ENCODE measurements at places on chromosomes 12 and 14. TPM values are rescaled to one million over a fixed set of nuclear protein-coding genes. Genes with fewer than 3 reads are reported as not detected.

DNA sequence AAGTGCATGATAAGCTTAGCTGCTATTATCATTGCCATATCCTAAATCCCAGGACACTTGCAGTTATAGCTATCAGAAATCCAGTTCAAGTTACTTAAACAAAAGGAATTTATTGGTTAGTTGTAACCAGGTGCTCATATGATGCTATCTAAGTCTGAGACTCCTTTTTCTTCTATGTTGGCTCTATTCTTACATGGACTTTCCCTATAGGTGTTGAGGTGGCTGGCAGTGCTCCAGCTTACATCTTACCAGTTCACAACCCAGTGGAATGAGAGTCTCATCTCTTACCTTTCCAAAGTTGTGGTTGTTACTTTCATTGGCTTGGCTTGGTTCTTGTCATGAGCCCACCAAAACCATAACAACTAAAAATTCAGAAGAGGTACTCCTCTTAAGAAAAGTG, 94.6 kb downstream of the DACT1 start:
- H3K4me3 ChIP-seq, result no peak overlapping the region
- H3K27me3 ChIP-seq, result no peaks in the 10 kb centered on the region
- H3K27ac ChIP-seq, result no peak overlapping the region
- no peak for DNase-seq
- no peaks in the 10 kb centered on the region for H3K36me3 ChIP-seq

DNA sequence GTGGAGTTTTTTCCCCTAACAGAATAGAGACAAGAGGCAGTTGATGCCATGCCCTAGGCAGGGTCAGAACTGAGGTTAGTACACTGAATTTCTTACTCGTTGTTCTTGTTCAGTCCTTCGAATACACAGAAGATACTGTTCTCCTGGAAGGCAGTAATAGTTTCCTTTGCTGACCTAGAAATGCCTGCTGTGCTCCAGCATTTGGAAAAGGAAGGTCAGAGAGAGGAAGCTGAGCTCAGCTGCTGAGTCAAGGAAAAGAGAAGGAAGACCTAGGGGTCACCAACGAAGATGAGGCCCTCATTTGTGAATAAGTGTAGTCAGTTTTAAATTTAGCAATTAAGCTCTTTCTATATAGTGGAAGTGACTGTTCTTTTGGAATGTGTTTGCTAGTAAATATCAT, 100.1 kb downstream of the CRADD start:
- no peaks in the 10 kb centered on the region for H3K36me3 ChIP-seq
- H3K27me3 ChIP-seq, result no peaks in the 10 kb centered on the region
- H3K4me3 ChIP-seq, result no peak overlapping the region
- no peak for DNase-seq

- H3K27ac ChIP-seq, result no peak overlapping the region
- no peaks in the 10 kb centered on the region for H3K27me3 ChIP-seq
- peaks cover 10% of the 10 kb centered on the region for H3K4me1 ChIP-seq
- no peak for DNase-seq
Measured at GRCh38 chr14:101729382-101729781, 32.1 kb upstream of the PPP2R5C start.

GRCh38 chr12:52838609-52839435, 4.7 kb upstream of the KRT79 start:
- no peak overlapping the region for H3K4me3 ChIP-seq
- no peak overlapping the region for H3K27ac ChIP-seq
- no peaks in the 10 kb centered on the region for H3K4me1 ChIP-seq
- H3K36me3 ChIP-seq, result no peaks in the 10 kb centered on the region
- no peak for DNase-seq
- H3K27me3 ChIP-seq, result peaks cover 4% of the 10 kb centered on the region

DNA sequence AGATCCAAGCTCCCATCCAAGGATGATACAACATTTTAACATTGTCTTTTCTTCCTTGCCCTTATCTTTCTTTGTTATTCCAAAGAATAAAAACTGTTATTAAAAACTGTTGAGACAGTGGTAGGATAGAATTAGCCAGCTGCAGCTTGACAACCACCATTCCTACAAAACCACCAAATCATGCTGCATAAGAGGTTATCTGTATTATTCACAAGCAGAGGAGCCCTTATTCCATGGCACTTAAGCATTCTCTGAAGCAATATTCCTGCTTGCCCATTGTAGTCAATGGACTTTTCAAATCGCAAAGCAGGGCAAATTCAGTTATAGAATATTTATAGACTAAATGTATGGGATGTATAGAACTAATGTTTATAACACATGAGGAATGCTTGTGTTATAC, 3.4 kb downstream of the ABCD2 start:
- H3K36me3 ChIP-seq, result no peaks in the 10 kb centered on the region
- no peak overlapping the region for H3K27ac ChIP-seq
- no peaks in the 10 kb centered on the region for H3K4me1 ChIP-seq
- no peak for DNase-seq

DNA sequence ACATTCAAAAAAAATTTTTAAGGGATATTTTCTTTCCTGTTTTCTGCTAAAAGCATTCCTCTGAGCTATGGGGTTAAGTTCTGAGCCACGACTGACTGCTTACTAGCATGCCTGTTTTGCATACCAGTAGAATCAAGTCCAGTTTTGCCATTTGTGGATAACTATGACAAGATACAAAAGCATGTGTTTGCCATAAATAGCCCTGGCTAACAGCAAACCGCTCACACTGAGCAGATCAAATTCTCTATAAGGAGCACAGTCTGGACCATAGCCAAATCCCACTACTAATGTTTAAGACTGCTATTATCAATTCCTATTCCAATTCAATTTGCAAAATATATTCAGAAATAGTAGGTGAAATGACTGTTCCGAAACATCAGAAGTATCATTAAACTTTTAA, 3.2 kb downstream of the CFL2 start:
- peak; percentile 13 for DNase-seq
- H3K4me3 ChIP-seq, result no peak overlapping the region
- H3K4me1 ChIP-seq, result peaks cover 49% of the 10 kb centered on the region
- H3K36me3 ChIP-seq, result no peaks in the 10 kb centered on the region
- H3K27me3 ChIP-seq, result no peaks in the 10 kb centered on the region

GRCh38 chr12:132006056-132006680, 56.4 kb downstream of the EP400 start:
- no peaks in the 10 kb centered on the region for H3K27me3 ChIP-seq
- no peak overlapping the region for H3K4me3 ChIP-seq
- no peak overlapping the region for H3K27ac ChIP-seq
- peaks cover 23% of the 10 kb centered on the region for H3K36me3 ChIP-seq
- DNase-seq, result no peak

DNA sequence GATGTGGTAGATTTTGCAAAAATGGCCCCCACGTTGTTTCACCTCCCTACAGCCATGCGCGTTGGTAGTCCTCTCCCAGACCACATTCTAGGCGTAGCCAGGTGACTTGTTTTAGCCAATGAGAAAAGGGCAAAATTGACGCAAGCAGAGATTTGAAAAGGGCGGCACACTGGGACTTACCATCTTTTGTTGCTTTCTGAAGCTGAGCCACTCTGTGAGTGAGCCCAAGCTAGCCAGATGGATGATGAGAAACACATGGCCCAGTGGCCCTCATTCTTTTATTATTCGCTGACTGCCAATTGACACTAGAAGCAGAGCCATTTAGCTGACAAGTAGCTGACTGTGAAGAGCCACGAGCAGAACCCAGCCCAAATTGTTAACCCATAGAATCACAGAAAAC, 142.0 kb upstream of the GZMB start:
- no peak overlapping the region for H3K4me3 ChIP-seq
- no peaks in the 10 kb centered on the region for H3K27me3 ChIP-seq
- H3K27ac ChIP-seq, result no peak overlapping the region
- DNase-seq, result no peak
- no peaks in the 10 kb centered on the region for H3K4me1 ChIP-seq

DNA sequence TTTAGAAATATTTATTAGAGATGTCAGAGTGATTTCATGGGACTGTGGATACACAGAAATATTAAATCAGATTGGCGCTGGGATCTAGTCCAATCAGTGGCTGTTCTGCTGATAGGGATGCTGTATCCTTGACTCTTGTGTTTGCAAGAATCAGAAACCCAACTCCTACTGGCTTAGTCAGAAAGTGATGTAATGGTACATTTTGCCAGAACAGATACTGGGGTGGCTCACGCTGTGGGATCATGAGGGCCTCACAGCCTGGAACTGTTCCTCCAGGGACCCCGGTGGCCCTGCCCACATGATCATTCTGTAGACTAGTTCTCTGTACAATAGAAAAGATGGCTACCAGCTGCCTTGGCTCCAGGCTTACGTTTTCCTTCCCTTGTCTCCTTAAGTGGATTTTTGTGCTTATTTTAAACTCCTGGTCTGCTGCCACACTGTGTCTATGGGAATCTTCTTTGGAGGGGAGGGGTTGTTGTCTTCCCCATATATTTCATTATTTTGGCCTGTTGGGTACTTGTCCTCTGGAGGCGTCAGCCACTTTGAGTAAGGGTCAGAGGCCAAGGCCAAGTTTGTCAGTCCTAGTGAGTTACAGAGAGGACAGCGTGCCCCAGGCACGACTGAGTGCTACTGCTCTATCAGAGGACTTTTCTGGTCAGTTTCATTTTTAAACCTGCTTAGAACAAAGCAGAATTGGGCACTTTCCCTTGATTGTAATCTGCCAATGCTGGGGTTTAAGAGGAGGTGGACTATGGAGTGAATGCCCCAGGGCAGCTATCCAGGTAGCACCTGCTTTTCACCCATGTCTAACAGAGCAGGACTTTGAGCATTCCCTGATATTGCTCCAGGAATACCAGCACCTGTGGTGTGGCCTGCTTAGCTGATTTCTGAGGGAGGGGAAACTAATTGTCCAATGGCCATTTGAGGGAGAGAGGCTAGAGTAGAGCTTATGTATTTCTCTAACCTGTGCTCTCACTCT, 164.3 kb downstream of the SLC5A8 start:
- H3K36me3 ChIP-seq, result no peaks in the 10 kb centered on the region
- H3K27me3 ChIP-seq, result no peaks in the 10 kb centered on the region
- no peak overlapping the region for H3K4me3 ChIP-seq
- H3K27ac ChIP-seq, result no peak overlapping the region

GRCh38 chr14:54109521-54110120, 153.0 kb upstream of the BMP4 start:
- no peaks in the 10 kb centered on the region for H3K27me3 ChIP-seq
- H3K36me3 ChIP-seq, result no peaks in the 10 kb centered on the region
- no peak overlapping the region for H3K27ac ChIP-seq

DNA sequence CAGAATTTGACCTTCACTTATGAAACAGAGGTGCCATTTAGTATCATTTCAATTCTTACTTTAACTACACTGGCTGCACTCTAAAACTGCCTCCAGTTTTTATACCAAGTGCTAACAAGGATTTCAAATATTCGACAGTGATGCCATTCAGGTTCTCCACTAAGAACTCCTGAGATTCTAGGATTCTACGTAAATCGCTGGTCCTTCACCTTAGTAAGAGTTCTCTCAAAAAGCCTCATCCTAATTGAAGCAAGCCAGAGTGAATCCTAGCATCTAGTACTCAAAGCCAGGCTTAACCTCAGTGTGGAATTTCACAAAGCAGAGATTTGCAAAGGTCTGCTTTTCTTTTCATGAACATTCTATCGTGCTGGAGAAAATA, 3.5 kb downstream of the SLC38A2 start:
- peak overlapping the region; percentile 99 for H3K27ac ChIP-seq
- H3K27me3 ChIP-seq, result no peaks in the 10 kb centered on the region
- DNase-seq, result no peak
- H3K4me1 ChIP-seq, result peaks cover 68% of the 10 kb centered on the region

DNA sequence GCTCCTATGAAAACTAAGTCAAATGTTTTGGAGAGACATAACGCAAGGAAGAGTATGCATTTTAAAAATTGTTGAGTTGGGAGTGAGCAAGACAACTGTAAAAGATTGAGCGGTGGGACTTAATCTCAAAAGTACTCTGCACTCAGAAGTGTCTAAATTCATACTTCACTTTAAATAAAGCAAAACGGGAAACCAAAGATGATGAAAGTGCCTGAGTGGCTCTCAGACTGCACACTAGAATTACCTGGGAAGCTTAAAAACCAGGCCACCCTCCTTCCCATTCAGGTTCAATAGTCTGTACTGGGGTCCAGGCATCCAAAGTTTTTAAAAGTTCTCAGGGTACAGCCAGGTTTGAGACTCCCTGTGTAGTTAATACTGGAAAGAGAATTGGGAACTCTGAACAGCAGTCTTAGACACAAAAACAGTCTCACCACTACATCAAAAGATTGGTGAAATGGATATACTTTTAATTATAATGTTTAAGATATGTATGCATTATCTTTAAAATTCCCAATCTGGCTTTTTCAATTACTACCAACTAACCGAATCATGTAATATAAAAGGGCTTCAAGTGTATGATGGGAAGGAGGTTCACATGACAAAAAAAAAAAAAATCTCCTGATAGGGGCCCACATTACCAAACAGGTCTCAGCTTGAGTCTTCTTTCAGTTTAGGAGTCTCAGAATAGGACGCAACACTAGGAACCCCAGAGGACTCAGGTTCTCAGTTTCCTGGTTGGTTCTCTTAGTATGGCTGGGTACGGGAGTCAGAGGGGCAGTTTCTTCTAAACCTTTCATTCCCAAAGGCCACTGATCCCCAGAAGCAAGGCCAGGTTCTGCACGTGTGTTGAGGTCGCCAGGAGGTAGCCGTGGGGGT, 1.0 kb downstream of the HOMEZ start:
- H3K27ac ChIP-seq, result peak overlapping the region; percentile 95
- peaks cover 4% of the 10 kb centered on the region for H3K36me3 ChIP-seq
- no peak for DNase-seq
- no peaks in the 10 kb centered on the region for H3K27me3 ChIP-seq
- H3K4me1 ChIP-seq, result peaks cover 16% of the 10 kb centered on the region

DNA sequence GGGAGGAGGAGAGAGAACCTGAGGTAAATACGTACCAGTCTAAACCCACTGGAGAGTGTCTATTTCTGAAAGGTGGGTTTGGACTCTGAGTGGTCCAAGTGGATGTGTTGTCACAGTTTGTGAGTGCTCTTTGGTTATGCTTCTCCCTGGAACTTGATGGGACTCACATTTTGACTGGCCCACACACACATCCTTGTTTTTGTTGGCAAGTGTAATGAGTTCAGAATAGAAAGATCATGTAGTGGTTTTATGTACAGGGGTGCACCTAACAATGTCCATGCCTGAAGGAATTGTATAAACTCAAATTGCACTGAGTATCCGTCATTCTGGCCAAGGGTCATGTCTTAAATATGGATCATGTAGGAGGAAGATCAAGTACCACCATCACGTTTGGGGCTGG, 4.8 kb downstream of the PPFIBP1 start:
- H3K27ac ChIP-seq, result no peak overlapping the region
- H3K4me1 ChIP-seq, result peaks cover 6% of the 10 kb centered on the region
- DNase-seq, result no peak

DNA sequence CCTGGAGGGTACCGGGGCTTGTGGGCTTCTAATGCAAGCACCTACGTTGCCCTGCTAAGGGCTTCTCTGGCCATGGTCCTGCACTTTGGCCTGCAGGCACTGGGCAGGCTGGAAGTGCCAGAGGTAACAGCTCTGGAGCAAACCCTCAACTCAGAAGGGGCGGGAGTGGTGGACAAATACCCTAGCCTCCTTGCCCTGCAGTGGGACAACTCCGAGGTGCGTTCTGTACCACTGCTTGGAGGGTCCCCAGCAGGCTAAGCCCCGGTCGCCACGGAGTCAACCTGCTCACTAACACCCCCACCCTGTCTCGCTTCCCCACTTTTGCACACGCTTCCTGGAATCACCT, 20.4 kb upstream of the BEGAIN start:
- peak; percentile 3 for DNase-seq
- no peaks in the 10 kb centered on the region for H3K27me3 ChIP-seq
- H3K27ac ChIP-seq, result no peak overlapping the region
- H3K4me1 ChIP-seq, result no peaks in the 10 kb centered on the region

The NRL gene
- total RNA-seq, result not detected

The AJUBA gene
- 5.2 TPM for total RNA-seq

The NT5DC3 gene
- total RNA-seq, result 68.5 TPM

Measured in transverse colon (tissue), 4 donors.